ENCODE measurements at places on chromosomes 7 and 10.

DNA sequence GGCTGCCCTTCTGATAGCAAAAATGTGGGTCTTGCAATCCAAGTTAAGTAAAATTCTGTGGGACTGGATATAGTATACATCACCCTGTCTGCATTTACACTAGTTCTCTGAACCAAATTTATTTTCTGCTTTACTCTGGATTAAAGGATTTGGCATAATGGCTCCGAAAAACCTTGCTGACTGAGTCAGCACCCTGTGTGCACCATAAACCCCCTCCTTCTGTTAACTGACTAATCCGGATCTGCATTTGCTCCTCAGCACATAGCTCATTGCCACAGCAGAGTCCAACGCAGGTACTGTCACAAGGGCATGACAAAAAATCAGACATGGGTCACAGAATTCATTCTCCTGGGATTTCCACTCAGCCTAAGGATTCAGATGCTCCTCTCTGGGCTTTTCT, 1.3 kb downstream of the OR2A5 start:
- no peak for DNase-seq

GRCh38 chr7:106840342-106840741, 24.7 kb upstream of the PIK3CG start:
- no peak for DNase-seq

- DNase-seq = no peak
Observed at GRCh38 chr7:107592361-107593024, 12.4 kb downstream of the BCAP29 start.

DNA sequence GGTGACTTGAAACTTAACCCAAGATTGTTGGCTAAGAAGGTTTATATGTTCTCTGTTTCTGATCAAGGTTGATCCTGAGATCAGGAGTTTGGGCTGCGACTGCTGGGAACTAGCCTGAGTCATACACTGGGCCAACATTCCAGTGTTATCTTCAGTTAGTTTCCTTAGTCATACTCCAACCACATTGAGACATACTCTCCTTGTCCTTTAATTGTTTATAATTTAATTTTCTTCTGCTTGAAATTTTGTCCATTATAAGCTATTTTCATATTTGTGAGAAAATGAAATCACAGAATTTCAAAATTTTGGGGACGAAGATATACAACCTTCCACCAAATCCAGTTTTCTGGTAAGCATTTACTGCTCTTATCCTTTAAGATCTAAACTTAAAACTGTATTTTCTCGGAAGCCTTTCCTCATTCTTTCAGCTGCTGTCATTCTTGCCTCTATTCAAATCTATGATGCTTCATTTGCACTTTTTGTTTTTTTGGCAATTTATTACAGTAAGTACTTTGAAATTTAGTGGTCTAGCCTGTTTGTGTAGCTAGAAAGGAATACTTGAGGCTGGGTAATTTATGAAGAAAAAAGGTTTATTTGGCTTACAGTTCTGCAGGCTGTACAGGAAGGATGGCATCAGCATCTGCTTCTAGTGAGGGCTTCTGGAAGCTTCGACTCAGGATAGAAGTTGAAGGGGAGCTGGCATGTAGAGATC, 63.4 kb upstream of the POT1 start:
- DNase-seq = no peak

DNA sequence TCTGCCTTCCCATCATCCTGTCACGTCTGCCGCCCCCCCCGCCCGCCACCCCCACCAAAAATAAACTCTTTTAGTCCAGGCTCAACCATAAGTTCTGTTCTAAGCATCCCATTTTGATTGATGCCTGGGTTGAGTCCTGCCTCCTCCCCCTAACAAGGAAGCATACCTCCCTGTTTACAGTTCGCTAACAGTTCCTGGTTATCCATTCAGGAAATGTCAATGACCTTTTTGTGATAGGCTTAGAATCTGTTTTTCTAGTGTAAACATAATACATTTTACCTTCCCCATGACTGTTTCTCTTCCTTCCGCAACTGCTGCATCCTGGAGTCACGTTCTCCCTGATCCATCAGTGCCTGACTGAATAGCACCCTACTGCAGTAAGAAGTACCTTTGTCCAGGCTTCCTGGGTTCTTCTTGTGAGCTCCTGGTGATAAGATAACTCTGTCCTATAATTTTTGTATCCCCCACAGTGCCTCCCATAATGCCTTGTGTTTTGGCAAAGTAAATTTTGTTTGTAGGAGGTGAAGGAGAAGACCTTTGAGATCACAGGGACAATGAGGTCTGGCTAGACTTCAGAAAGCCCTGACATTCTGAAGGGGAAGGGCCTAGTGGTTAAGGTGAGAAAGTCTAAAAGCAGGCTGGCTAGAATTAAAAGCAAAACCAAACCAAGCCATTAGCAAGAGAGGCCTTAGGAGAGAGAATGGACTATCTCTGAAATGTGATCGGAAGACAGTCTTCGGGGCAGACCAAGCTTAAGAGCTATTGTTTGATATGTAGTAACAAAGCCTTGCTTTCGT, 7.3 kb downstream of the AGFG2 start:
- no peak for DNase-seq

DNA sequence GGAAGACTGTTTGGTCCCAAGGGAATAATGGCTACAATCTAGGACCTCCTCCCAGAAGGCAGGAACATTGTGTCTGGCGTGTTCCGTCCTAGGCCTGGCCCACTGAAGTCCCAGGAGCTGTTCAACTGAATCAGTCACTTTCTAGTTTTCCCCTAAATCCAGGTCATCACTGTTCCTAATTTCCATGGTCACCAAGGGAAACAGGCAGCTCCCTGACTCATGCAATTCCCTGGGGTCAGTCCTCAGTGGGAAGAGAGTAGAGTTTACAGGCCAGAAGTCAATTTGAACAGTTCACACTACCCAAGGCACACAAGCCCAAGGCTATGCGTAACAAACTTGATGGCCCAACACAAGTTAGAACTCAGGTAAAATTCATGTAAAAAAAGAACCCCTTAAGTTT, 44.0 kb downstream of the CREB3L2 start:
- DNase-seq = no peak

GRCh38 chr10:106819490-106819889, 345.0 kb downstream of the SORCS1 start:
- DNase-seq = no peak

DNA sequence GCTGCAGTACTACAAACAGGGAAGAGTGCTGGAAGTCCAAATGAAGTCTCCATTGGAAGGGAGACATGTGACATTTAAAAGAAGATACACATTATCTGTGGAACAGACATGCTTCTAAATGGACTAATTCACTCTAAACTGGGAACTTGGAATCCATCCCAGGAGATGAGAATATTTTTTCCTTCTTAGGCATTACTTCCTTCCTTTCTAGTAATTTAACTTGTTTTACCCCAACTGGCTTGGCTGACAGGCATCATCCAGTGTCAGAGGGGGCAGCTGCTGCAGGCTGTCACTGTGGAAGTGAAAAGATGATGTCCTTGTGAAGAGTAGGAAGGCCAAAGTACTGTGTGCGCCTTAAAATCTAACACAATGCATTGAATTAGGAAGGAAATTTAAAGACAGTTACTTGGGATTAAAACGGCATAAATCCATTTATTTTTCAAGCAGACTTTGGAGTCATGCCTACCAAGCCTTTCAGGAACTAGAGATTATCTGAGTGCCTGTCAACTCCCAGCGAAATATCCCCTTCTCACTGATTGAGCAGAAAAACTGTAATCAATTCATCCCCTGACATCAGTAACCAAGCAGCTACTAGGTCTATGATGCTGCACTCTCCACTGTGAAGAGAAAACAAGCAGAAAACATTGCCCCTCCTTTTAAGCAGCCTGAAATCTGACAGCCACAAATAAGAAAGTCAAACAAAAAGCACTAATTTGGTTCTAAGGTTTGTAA, 161.2 kb downstream of the DGKI start:
- no peak for DNase-seq

DNA sequence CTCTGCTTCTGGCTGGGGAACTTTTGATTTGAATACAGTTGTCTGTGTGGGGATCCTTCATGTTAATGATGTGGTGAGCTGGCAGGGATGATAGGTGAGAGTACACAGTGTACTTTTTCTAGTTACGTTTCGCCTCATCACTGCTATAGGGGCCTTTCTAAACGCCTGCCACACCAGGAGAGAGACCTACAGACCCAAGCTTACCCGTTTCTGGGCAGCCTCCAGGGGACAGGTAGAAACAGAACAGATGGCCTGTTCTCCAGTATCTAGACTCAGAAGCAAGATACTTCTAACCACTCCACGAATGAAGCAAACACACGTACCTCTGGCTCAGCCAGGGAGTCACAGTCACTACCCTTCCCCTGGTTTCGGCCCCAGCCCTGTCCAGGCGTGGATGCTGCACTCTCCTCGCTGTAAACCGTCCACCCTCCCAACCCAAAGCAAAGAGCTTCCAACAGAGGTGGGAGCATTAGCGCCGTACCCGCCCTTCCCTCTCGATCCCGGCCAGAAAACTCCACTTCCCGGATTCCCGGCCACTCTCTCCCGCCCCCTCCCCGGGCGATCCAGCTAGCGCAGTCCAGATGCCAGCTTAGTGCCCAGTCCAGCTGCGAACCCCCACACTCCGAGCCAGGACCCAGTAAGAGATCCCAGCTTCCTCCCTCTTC, 1.2 kb downstream of the CCDC6 start:
- DNase-seq = peak; percentile 66

DNA sequence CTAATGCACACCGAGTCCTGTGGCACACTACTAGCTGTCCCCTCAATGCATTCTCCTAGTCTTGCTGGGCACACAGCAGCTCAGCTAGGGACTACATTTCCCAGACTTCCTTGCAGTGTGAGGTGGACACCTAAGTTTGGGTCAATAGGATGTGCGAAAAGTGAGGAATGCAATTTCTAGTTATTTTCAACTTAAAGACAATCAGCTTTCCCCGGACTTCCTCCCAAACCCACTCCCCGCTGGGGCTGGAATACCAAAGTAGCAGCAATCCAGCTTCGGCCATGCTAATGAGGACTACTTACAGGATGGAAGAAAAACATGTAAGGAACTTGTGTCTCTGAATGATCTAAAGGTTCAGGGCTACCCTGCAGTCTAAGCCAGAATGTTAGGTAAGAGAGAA, 286.4 kb upstream of the LRRN3 start:
- peak; percentile 42 for DNase-seq

- DNase-seq = no peak
Observed at GRCh38 chr7:33950047-33950714, 44.8 kb downstream of the BMPER start.

DNA sequence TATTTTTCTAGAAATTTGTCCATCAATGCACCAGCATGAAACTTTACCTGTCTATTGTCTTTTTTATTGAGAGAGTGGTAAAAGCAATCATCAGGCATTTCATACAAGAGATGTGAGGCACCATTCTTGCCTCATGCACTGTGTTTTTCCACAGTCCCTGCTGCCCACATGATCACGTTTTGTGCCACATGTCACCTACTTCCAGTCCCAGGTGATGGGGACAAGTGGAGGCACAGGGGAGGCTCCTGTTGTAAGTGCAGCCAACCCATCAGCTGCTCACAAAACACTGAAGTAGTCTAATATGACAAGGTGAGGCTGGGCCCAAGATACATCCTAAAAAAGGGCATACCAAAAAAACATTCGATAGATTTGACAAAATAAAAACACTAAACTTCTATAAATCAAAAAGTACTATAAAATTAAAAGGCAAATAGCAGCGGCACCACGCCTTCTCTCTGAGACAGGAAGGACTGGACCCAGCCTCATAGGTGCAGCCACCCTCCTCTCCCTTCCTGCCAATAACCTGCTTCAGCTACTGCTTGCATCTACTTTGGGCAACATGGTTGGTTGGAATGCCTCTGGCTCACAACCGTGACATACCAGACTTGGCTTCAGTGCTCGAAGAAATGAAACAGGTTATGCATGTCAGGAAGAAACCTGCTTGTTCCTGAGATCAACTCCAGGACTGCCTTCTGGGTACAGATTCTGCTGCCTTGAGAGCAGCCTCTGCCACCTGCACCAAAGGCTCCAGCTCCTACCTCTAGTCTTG, 2.3 kb downstream of the ZC3HAV1L start:
- no peak for DNase-seq

DNA sequence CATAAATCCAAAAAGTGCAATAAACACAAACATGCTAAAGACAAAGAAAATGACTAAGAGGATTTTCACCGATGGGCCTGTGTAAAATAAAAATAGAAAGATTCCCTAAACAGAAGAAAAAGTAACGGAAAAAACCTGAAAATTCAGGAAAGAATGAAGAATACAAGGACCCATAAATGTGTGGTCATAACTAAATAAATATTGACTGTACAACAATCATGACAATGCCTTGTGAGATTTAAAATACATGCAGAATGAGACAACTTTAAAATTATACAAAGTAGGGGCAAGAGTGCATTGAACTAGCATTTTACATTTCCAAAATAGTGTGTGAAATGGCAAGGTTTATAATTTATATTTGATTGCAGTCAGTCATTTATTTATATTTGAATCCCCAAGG, 409.1 kb upstream of the ANKRD30A start:
- no peak for DNase-seq

GRCh38 chr10:111117528-111118277, 40.9 kb downstream of the ADRA2A start:
- no peak for DNase-seq

DNA sequence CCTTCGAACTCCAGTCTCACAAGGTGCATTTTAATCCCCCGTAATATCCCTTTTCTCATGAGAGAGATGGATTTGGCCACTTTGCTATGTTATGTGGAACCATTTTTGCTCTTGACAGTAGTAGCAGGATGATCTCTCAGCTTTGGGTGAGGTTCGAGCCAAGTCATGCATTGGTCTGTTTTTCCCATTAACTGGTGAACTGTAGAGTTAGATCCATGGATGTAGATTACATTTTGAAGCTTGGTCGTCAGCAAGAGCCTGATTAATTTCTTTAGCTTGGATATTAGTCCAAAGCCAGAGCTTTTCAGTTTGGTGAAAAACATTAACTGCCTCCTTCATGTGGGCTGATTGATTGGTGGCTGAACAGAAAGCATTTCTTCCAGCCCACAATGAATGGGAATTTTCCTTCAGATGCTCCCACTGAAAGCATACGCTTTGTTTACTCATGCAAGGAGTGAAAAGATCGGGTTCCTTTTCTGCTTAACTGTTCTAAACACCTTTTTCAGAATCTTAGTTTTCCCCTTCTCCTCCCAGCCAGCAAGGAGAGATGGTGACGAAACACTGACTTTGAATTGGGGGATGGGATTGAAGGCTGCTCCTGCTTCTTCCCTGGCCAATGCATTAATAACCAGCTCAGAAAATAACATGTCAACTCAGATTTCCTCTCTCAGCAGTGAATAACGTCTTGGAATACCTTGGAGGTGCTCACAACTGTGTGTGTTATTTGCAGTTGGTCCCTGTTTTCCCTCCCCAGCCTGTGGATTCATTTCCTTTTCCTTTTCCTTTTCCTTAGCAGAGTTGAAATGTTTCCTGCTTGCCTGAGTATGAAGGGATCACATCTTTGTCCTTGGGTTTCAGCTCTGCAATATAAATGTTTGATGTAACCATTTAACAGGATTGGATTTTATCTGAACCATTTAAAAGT, 351.8 kb upstream of the FZD8 start:
- DNase-seq = no peak

DNA sequence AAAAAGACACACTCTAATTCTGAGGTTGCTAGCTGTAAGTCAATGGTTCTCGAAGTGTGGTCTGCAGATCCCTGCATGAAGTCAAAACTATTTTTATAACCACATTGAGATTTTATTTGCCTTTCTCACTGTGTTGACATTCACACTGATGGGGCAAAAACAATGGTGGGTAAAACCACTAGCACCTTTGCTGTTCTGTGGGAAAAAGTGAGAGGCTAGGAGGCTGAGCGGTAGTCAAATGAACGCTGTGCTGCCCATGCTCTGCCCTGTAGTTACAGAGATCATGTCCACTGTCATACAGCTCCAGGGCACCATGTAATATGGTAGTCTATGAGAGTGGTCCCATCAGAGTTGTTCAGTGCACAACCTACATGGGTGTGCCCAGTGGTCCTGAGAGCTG, 21.6 kb upstream of the PDCD4 start:
- no peak for DNase-seq

- DNase-seq = peak; percentile 66
Observed at GRCh38 chr7:32298408-32299132, 191.6 kb downstream of the LSM5 start.

Data from ecto neural progenitor cell (in vitro differentiated cells).